ENCODE measurements at places on chromosomes 1 and 21.
A peak's percentile ranks its signal among the peaks of the same experiment; 100 is the strongest.

DNA sequence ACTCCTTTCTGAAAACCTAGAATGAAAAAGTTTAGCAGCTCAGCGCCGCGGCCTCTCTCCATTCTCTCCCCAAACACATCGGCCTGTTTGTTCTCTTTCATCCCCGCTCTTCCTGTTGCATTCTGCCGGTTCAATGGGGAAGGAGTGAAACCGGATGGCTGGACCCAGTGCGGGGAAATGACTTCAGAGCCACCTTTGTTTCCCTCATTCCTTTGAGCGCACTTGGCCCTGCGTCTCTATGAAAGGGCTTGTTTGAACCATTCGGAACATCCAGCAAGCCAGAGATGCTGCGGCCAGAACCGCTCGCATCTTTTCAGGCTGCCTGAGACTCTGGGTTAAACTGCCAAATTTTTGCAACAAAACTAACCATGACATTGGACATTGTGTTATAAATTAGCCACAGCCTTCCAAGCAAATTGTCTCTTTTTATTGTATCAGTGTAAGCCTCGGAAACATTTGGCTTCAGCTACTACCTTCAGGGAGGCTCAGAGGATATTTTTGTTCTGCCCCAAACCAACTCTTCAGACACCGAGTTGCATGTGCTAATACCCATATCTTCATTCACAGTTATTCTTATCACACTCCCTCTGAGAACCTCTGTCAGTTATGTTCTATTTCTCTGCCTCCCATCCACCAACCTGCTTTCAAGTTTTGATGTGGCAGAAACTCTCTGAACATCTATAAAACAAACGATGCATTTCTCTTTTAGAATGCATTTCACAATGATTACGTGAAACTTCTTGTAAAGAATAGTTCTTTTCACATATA lies 5.1 kb upstream of the OLIG1 start:
- DNase-seq, result no peak

GRCh38 chr21:36820176-36821031 lies 121.5 kb downstream of the SIM2 start:
- no peak for DNase-seq

DNA sequence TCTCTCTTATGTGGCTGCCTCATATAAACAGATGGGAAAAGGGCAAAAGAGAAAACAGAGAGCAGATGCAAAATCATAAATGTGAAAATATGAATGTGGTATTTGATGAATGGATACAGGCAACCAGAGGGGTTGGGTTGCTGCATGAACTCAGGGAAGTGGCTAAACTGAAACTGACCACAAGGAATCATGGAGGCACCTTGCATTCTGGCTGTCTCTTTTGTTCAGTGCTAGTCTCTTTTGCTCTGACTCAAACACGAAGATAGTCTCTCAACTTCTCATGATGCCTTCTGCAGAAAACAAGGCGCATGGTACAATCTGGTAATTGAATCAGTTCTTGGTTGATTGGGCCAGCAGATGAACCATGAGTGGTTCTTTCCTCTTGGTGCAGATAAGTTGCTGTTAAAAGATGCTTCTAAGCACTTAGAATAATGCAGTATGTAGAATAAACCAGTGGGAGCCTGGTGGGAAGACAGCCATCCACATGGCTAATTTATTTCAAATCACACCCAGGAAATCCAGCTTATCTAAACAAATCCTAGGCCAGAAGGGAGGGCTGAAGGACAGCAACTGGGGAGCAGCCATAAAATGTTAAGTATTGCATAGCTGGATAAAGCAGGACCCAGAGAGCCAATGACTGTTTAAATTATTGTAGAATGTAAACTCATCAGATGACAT lies 64.2 kb downstream of the HLX start:
- DNase-seq, result no peak

- DNase-seq, result no peak
These were observed 20.6 kb downstream of the VWA5B1 start for GRCh38 chr1:20311289-20311688.

- DNase-seq, result no peak
These were observed 129.4 kb downstream of the RASAL2 start for GRCh38 chr1:178223289-178223688.

DNA sequence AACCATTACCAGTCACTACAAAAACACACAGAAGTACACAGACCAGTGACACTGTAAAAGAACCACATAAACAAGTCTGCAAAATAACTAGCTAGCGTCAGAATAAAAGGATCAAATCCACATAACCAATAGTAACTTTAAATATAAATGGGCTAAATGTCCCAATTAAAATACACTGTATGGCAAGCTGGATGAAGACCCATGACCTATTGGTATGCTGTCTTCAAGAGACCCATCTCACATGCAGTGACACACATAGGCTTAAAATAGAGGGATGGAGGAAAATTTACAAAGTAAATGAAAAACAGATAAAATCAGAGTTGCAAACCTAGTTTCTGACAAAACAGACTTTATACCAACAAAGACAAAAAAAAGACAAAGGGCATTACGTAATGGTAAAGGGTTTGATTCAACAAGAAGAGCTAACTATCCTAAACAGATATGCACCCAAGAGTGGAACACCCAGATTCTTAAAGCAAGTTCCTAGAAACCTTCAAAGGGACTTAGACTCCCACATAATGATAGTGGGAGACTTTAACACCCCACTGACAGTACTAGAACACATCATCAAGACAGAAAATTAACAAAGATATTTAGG lies 196.9 kb downstream of the TBX15 start:
- DNase-seq, result no peak

DNA sequence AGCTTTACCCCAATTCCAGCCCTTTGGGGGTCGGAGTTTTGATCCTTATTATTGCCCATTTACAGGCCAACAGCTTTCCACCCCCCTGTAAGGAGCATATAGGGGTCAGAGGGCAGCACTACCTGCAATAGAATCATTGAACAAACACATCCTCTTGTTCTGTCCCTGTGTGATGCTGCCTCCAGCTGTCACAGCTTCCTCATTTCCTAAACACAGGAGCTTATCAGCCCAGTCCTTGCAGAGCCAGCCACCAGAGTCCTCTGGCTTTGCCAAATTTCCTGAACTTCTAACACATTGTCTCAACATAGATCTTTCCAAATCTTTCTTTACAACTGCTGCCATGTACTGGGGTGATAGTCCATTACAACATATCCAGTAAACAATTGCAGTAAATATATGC lies 32.8 kb upstream of the PTBP2 start:
- no peak for DNase-seq

DNA sequence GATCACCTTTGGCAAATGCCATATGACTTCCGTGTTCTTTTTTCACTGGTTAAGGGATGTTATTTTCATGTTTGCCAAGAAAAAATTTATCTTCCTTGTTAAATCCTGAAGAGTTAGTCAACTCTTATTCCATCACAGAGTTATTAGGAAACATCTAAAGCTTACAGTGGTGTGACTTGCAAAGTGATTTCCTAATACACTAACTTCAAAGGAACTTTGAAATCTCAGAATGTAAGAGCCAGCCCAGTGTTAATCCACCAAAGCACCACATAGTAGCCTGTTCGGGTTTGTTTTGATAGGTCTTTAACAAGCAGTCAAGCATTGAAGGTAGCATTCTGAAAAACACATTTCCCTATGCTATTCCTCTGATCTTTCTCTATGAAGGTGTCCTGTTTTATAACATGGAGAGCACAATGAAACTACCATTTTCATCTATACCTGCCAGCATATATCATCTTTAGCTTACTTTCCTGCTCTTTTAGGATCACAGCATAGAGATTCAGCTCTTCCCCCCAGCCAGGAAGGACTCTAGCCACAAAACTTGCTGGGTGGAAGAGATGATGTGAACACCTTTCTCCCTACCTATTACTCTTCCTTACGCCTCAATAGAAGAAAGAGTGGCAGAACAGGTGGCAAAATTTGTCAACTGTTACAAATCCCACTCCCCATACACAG lies 82.4 kb upstream of the MAGI3 start:
- no peak for DNase-seq

DNA sequence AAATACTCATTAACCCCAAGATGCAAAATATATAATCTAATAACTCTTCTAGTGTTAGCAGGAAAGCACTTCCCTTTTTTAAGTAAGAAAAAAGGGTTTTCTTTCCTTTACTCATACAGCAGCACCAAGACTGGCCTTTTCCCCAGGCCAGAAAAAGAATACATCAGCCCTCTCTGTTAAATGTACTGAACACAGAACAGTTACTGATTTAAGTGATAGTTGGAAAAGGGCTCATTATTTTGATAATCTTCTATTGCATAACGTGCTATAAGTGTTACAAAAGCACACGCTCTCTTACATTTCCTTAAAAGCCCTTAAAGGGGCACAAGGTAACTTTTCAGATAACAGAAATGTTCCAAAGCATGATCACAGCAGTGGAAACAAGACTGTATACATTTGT lies 142.9 kb downstream of the TIAM1 start:
- DNase-seq, result no peak

DNA sequence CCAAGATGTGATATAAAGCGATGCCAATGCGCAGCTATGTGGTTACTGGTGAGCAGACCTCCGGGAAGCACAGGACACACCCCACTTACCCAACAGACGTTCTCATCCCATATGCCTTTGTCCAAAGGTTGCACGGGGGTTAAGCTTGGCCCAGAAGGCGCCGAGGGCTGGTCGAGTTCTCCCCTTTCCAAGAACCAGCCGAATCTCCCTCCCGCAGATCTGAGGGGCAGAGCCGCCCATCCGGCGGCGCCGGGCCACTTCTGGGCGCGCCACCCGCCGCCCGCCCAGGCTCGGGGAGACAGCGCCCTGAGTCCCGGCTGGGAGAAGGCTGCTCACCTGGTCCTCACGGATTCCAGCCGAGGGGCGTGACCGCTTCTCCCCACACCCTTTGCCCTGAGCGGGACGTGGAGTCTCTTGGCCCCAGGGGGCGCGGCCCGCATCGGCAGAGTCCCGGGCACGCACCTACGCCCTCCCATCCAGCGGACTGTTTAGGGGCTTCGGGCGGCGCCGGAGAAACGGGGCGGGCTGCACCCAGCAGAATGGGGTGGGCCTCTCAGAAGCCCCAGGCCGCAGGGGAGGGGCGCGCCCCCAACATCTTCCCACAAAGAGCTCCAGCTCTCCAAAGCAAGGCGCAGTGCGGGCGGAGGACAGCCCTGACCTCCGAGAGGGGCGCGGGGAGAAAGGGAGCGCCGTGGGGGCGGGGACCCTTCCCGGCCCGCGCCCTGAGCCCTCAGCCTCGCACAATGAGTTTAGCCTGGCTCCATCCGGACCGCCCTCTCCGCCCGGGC lies 615 bp downstream of the GPR161 start:
- peak; percentile 45 for DNase-seq

DNA sequence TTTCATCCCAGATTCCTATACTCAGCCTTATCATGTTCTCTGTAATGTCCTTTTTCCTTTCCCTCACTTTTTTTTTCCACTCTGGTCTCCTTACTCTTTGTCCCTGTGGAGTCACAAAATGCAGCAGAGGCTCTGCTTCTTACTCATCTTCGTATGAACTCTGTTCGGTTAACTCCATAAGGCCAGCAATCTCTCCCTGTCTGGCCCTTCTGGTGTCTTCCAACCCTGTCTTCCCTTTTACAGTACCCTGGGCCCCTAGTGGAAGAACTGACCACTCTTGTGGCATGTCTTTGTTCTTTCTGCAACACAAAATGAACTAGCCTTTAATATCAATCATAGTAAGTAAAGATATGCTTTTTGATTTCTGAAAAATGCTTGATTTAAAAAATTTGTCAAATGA lies 7.1 kb downstream of the CD101 start:
- no peak for DNase-seq

DNA sequence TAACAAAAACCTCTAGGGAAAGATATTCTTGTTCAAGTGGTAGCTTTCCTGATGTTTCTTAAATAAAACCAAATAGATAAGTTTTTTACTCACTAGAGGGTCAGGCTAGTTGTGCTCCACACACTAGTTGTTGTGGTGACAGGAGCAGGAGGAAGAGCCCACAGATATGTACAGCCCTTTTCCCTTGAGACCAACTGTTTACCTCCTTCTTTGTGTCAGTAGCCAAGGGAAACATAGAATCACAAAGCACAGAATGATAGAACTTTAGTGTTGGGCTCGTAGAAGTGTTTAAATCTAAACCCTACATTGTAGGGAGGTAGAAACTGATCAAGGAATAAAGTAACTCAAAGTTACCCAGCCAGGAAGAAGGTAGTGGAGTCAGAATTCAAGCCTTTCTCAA lies 309.0 kb downstream of the CTH start:
- DNase-seq, result no peak

DNA sequence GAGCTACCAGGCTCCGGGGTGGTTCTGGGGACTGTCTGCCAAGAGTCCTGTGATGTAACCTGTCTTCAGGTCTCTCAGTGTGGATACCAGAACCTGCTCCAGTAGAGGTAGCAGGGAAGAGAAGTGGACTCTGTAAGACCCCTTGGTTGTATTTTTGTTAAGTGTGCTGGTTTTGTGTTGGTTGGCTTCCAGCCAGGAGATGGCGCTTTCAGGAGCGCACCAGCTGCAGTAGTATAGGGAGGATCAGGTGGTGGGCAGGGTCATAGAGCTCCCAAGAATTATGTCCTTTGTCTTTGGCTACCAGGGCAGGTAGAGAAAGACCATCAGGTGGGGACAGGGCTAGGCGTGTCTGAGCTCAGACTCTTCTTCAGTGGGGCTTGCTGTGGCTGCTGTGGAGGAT lies 1147.2 kb upstream of the ADGRL4 start:
- DNase-seq, result no peak

- DNase-seq, result no peak
These were observed 5.2 kb downstream of the BRINP3 start for GRCh38 chr1:190472494-190472893.

DNA sequence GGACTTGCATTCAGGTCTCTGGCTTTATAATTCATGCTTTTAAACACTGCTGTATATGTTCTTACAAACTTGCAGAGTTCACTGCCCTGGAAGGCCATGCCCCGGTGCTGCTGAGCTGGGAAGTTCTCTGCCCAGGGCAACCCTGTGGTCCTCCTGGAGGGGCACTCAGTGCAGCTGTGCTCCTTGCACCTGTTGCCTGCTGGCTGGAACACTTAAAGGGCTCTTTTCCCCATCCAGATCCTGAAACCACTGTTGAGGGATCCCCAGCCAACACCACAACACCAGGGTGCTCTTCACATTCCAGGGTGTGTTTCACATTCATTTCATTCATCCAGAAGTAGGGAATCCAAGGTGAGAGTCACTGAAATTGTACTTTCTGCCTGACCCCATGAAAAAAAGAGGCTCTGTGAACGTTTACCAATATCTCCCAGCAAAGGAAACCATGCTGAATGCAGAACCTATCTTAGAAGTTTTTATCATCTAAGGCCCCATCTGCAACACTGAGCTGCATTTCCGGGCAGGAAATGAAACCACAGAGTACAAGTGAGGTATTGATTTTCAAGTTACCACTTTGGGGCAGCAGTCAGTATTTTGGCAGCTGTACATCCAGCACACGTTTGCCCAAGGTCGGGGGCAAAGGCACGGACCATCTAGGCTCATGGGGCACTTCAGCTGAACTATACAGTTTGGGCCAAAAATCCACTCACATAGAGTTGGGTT lies 16.4 kb upstream of the KIAA0040 start:
- no peak for DNase-seq

All from AG08396 (cell line).